Activated CD4-positive, alpha-beta T cell treated with anti-CD3 and anti-CD28 coated beads, Interleukin-2, amount 10 ng/mL, durations not matched to agents 7 days and 5 days (primary cell): ENCODE measurements at places on chromosomes 3 and 15. TPM values are rescaled to one million over a fixed set of nuclear protein-coding genes. Genes with fewer than 3 reads are reported as not detected.

SLC2A2 gene
- not detected for total RNA-seq

GRCh38 chr15:93239993-93240392 lies 151.0 kb upstream of the RGMA start:
- no peak for DNase-seq

DNA sequence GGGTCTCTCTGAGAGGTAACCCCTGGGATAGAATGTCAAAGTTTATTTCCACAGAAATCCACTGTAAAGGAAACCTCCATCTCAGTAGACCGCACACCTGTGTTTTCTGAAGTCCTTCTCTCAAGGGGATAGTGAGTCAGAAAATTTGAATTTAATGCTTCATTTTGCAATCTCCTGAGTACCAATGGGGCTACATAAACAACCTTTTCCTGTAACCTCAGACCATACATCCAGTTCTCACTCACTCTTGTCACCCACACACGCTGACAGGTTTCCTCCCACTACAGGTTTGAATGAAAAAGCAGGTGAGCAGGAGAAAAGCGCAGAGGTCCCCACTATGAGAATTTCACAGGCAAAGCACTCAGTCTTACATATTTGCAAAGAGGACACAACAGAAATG lies 165.3 kb upstream of the MCTP2 start:
- no peak for DNase-seq

- peak; percentile 9 for DNase-seq
These were observed 1.0 kb downstream of the LYSMD4 start for GRCh38 chr15:99732124-99732750.

GRCh38 chr3:171164067-171164465 lies 137.5 kb upstream of the SLC2A2 start:
- no peak for DNase-seq

- DNase-seq, result no peak
These were observed 282.6 kb downstream of the GAP43 start for GRCh38 chr3:115905871-115906270.

DNA sequence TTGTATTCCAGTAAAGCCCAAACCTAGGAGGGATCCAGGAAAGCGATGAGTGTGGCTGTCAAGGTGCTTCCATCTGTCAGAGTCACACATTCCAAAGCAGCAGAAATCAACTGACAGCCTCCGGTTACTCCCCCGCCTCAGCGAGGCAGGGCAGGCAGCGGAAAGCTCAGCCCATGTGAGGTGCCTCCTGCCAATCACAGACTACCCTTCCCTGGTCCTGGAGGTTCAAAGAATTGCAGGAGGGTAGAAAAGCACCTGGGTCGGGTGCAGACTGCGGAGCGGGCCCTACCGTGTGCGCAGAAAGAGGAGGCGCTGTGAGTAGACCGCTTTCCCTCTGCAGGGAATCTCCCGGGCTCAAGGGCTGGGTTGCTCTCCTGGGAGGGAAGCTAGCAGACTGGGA lies at the start of gene UPK1B:
TSS of gene UPK1B (plus strand) at position 274 of the 400 bp plus-strand sequence. CDS start 13,144 bp downstream, outside the sequence.
- no peak for DNase-seq

- peak; percentile 66 for DNase-seq
These were observed 37.7 kb upstream of the LCTL start for GRCh38 chr15:66603301-66604179.

SEMA7A gene
- total RNA-seq, result 2.7 TPM

SOX14 gene
- total RNA-seq, result not detected

- no peak for DNase-seq
These were observed 18.9 kb upstream of the ATP13A4 start for GRCh38 chr3:193573403-193574191.

- no peak for DNase-seq
These were observed 986.4 kb downstream of the ROBO1 start for GRCh38 chr3:78781351-78781750.

GOLGA6D gene
- not detected for total RNA-seq

DNA sequence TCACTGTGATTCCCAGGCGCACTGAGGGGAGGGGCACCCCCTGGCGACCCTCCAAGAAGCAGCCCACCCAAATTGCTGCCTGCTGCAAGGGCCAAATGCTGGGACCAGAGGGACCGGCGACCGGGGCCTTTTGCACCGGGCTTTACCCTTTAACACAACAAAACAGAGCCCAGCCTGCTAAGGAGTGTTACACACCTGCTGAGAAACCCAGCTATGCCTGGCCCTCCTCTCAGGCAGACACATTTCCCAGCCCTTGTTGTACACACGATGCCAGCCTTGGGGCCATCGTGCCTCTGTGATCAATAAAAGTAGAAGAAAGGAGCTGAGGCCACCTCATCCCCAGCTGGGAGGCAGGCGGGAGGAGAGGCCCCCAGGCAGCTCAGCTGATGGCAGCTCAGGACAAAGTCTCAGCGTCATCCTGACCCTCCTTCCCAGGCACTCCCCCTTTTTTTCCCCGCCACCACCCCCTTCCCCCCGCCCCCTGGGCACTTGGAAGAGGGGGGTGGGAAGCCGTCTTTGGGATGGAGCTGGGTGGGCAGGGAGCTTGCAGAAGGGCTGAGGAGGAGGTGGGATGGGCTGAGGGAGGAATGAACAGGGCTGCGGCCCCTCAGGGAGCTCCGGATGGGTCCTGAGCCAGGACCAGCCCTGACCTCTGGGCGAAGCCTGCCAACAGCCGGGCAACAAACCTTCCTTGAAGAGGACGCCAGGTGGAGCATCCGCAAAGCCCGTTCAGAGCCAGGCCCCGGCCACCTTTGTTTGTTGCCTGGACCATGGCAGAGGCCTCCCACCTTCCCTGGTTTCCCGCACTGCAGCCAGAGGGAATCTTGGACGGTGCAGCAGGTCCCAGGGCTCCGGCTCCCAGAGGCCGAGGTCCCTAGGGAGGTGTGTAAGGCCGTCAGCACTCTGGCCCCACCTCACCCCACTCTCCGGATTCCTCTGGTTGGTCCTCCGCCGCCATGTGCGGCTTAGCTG lies 45.9 kb upstream of the SEC61A1 start:
- no peak for DNase-seq

- DNase-seq, result no peak
These were observed 719.6 kb downstream of the SQOR start for GRCh38 chr15:46354443-46354842.

DNA sequence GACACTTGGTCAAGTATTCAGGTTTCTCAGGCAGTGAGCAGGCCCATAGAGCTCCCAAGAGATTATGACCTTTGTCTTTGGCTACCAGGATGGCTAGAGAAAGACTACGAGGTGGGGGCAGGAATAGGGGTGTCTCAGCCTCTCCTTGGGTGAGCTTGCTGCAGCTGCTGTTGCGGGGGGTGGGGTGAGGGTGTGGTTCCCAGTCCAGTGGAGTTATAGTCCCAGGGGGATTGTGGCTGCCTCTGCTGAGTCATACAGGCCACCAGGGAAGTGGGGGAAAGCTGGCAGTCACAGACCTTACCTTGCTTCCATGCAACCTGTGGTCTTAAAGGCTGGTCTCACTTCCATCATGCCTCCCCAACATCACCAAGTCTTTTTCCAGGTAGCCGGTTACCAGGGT lies 31.7 kb downstream of the ATP2C1 start:
- no peak for DNase-seq

DNA sequence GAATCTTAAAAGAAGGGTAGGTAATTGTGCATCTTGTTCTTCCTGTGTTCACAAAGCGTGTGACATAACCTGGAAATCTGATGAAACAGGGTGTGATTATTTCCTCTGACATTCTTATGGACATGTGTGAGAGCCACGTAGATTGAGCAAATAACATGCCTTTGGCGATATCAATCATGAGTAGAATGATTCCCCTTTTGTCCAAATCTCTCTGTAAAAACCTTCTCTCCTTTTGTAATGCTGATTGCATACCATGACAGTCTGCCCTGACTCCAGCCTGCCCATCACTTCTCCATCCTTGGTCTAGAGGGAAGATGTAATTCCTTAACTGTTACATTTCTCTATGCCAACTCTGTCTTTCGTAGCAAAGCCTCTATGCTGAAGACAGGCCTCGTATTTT lies 115.0 kb downstream of the IL5RA start:
- no peak for DNase-seq

TRH gene
- total RNA-seq, result not detected

SNTN gene
- total RNA-seq, result not detected

GOLGA6L7 gene
- total RNA-seq, result not detected

GRCh38 chr3:129950318-129951046 lies 24.0 kb upstream of the TRH start:
- DNase-seq, result no peak

DNA sequence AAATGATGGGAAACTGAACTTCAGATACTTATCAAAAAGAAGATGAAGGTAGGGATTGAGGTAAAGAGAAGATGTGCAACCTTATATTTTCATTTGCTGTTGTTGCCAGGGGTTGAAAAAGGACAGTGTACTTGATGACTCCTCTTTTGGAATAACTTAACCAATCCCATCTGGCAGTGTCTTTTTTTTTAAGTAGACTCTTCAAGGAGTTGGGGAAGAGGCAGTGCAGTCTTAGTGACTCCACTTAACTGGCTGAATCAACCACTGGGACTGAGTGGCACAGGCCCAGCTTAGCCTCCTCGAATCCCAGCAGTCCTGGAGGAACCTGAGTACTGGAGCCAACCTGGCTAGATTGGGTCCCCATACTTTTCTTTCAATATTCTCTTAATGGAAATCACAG lies 27.3 kb upstream of the FILIP1L start:
- DNase-seq, result no peak

DNA sequence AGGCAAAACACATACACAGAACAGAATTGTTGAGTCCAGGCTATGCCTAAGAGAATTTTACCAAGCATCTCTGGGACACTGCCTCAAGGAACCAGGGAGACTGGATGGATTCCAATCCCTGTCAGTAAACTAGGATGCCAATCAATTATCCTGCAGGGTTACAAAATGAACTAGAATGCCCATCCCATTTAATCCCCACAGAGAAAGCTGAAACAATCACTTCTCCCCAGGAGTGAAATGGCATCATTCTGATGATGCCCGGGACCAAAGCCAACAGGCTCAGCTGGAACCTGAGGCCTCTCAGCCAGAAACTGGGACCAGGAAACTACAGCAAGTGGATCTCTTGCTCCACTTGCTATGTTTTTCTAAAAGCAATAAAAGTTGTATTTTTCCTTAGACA lies 130.0 kb upstream of the TJP1 start:
- no peak for DNase-seq

UBA7 gene
- total RNA-seq, result 256 TPM

GRCh38 chr15:52392008-52392687 lies 96.5 kb upstream of the MYO5C start:
- DNase-seq, result no peak

- DNase-seq, result no peak
These were observed 30.8 kb downstream of the CCDC80 start for GRCh38 chr3:112610121-112610520.

PLA2G4E gene
- total RNA-seq, result not detected

DNA sequence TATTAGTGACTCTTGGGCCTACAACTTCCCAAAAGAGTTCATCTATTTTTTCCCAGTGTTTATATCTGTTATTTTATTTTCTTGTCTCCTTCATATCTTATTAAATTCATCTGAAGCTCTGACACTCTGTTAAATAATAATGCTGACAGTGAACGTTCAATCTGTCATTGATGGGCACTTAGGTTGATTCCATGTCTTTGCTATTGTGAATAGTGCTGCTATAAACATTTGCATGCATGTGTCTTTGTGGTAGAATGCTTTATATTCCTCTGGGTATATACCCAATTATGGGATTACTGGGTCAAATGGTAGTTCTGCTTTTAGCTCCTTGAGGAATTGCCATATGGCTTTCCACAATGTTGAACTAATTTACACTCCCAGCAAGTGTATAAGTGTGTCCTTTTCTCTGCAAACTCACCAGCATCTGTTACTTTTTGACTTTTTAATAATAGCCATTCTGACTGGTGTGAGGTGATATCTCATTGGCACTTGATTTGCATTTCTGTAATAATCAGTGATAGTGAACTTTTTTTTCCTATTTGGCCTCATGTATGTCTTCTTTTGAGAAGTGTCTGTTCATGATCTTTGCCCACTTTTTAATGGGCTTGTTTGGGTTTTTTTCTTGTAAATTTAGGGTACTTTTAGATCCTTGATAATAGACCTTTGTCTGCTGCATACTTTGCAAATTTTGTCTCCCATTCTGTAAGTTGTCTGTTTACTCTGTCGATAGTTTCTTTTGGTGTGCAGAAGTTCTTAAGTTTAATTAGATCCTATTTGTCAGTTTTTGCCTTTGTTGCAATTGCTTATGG lies 122.5 kb downstream of the LEKR1 start:
- DNase-seq, result no peak

- no peak for DNase-seq
These were observed 62.7 kb upstream of the BLM start for GRCh38 chr15:90654233-90655136.

DNA sequence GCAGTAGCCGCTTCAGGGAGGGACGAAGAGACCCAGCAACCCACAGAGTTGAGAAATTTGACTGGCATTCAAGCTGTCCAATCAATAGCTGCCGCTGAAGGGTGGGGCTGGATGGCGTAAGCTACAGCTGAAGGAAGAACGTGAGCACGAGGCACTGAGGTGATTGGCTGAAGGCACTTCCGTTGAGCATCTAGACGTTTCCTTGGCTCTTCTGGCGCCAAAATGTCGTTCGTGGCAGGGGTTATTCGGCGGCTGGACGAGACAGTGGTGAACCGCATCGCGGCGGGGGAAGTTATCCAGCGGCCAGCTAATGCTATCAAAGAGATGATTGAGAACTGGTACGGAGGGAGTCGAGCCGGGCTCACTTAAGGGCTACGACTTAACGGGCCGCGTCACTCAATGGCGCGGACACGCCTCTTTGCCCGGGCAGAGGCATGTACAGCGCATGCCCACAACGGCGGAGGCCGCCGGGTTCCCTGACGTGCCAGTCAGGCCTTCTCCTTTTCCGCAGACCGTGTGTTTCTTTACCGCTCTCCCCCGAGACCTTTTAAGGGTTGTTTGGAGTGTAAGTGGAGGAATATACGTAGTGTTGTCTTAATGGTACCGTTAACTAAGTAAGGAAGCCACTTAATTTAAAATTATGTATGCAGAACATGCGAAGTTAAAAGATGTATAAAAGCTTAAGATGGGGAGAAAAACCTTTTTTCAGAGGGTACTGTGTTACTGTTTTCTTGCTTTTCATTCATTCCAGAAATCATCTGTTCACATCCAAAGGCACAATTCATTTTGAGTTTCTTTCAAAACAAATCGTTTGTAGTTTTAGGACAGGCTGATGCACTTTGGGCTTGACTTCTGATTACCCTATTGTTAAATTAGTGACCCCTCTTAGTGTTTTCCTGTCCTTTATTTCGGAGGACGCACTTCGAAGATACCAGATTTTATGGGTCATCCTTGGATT lies at the start of gene MLH1:
TSS of gene MLH1 (plus strand) at position 193 of the 958 bp plus-strand sequence. CDS start at position 223, 30 bp downstream.
- DNase-seq, result peak; percentile 94

DNA sequence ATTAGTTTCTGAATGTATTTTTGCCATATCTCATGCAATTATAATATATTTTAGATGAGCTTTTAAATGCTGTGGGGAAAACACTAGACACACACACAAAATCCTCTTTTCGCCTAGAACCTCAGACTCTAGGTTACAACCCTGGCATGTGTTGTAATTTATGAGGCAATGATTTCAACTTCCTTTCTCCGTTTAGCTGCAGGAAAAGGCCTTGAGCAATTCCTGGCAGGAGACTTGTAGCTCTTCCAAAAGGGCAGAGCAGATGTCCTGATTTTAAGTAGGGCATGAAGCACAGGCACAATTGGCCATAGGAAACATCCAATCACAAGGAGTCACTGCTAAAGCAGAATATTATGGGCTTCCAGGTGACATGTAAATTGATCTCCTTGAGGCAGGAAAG lies 82.0 kb downstream of the GPR156 start:
- DNase-seq, result no peak
